ENCODE measurements at places on chromosomes 4 and X.

DNA sequence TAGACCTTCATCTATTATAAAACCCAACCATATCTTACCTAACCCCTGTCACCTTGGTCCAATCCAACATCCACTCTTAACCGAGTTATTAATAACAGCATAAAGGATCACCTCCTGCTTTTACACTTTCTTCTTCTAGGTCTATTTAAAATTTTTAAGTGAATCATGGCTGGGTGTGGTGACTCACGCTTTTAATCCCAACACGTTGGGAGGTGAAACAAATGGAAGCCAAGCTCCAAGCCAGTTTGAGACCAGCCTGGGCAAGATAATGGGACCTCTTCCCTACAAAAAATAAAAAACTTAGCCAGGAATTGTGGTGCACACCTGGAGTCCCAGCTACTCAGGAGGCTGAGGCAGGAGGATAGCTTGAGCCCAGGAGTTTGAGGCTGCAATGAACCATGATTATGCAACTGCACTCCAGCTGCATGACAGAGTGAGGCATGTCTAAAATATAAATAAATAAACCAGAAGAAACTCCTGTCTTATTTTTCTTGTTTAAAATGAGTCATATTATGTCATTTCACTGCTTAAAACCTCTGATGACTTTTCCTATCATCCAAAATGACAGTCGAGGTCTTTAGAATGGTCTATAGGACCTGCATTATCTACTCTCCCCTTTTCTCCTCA, 188.4 kb downstream of the GASK1B start:
- no peak for DNase-seq

DNA sequence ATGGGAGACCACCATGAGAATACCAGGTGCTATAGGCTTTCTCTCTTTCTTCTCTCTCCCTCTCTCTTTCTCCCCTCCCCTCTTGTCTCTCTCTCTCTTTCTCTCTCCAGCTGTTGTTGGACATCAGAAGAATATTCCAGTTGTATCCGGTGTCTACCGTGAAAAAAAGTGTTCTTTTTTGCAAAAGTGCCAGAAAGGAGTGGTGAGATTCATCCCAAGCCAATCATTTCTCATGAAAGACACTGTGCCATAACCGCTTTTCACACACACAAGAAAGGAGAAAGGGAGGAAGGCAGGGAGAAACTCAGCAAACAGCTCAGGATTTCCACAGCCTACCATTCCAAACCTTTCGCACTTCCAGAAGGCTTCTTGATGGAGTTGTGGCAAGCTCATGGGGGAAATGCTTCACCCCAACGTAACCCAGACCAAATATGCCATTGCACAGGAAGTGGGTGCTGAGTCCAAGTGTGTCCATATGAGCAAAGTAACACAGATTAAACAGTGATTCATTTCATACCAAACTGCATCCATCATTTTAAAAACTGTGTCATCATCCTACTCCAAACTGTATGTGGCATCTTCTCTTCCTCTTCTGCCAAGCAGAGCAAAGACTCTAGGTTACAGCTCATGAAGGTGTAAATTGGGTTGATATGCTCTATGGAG, 224.0 kb downstream of the APBB2 start:
- DNase-seq, result no peak

DNA sequence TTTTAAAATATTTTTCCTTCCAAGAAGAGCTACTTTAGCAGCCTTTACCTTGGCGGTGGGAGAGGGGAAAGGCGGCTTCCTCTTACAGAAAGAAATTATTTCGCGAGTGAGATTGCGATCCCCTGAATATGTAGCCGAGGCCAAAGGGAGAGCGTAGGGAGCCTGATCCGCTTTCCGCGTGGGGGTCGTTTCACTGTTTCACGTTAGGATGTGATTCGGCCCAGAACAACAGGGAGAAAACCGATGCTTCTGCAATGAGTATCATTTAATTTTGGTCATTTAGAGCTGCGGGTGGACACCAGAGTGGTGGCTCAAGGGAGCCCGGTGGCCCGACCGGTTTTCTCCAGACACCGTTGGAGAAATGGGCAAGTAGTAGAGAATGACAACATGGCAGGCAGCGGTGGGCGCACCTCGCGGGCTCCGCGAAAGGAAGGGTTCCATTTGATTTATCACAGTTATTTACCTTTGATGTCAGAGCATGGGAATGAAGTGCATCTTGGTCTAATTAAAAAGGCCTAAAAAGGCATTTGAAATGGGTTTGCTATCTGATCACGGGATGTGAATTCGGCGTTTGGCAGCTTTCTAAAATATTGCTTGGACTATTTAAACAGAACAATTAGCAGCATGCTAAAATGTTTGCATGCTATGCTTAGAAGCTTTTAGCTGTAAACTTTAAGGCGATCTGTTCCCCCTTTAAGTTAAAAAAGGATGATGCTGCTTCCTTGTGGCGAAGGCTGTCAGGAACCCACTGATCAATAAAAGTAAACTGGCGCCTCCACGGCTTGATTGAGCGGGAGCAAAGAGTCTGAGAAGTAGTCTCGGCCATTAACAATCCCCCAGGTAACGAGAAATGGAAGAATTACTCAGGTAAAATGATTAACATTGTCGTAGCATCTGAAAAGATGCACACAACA, 2.0 kb upstream of the PCDH19 start:
- DNase-seq, result no peak

- no peak for DNase-seq
Observed at GRCh38 chrX:13162772-13163410, 118.5 kb upstream of the FAM9C start.

DNA sequence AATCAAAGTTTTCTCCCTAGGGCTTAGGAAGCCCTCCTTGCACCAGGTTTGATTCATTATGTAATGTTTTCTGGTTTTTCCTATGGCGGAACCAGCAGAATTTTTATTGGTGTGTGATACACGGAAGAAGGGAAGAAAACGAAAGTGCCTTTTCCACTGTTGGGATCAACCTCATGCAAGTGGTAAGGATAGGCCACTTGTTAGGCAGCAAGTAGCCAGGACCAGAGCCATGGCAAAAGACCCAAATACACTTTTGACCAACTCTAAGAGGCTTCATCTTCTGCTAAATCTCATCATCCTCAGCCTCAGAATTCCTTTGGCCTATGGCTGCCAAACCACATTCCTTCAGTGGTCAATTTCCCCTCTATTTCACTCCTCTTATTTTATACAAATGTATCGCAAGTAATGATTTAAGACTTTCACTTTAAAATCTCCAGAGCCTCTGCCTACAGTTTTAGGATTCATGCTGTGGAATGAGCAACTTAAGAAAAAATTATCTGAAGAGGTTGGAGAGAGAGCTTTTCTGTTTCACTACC, 21.2 kb downstream of the PPAT start:
- no peak for DNase-seq

- DNase-seq, result no peak
Observed at GRCh38 chr4:1082215-1083182, 30.9 kb downstream of the RNF212 start.

DNA sequence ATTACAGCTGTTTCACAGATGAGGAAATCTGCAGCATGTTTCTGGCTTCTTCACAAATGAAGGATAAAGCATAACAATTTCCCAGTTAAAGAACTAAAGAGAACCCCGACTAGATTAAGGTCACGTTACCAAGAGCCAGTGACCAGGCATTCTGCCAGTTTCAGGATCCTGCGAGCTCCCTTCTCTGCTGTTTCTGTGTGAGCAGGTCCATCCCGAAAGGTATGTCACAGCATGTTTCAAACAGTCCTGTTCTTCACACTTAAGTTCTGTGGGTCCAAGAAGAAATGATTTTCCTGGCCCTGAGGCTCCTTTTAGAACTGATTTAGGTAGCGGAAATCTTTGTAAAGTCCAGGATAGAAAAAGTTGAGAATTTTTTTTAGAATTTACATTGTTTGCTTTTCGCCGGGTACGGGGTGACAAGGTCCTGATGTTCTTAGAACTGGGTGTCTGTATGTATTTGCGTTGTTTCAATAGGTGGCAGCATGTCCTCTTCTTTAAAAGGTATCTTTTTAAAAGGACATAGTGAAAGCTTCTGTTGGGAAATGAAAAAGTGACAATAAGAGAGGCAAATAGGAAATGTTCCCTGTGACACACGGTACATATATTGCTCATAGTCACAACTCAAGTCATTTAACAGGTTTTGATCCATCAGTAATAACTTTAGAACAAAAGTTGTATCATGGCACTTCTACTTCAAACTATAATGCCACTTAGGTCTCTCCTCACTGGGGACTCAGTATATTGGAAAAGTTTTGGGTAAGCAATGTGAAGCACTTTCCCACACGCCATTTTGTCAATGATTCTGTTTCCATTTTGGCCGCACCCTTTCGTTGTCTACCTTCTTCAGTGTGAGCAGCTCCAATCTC, 18.4 kb downstream of the IL21 start:
- no peak for DNase-seq

DNA sequence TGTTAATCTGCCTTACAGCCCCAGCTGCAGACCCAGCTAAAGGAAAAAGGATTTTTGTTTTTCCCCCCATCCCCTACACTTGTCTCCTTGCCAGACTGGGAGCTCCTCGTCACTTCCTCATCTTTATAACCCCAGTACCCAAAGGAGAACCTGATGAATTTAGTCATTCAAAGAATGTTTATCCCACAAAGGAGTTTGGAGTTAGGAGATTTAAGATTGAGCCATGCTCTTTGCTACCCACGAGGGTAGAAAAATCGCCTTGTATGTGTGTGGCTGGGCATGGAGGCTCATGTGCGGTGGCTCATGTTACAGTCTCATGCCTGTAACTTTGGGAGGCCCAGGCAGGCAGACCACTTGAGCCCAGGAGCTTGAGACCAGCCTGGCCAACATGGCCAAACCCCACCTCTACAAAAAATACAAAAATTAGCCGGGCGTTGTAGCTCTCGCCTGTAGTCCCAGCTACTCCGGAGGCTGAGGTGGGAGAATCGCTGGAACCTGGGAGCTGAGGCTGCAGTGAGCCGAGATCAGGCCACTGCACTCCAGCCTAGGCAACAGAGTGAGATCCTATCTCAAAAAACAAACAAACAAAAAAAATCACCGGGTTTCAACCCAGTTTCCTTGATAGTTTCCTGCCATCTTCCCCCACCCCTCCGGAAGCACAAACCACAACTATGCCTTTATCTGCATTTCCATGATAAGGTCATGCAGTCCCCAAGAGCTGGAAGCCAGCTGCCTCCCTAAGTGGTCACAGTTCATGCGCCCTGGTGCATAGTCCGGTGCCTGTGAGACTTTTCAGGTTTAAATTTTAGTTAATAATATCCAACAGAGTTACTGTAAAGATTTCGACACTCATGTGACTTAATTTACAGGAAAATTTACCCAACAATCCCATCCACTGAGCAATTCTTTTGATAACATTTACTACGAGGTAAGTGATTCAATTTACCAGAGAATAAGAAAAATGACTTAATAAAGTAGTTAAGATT, 1.5 kb downstream of the CFAP97 start:
- no peak for DNase-seq
